ENCODE measurements at places on chromosomes 12 and 14.

GRCh38 chr14:22036541-22037239 lies 363.1 kb upstream of the OR4E1 start:
- DNase-seq: no peak

DNA sequence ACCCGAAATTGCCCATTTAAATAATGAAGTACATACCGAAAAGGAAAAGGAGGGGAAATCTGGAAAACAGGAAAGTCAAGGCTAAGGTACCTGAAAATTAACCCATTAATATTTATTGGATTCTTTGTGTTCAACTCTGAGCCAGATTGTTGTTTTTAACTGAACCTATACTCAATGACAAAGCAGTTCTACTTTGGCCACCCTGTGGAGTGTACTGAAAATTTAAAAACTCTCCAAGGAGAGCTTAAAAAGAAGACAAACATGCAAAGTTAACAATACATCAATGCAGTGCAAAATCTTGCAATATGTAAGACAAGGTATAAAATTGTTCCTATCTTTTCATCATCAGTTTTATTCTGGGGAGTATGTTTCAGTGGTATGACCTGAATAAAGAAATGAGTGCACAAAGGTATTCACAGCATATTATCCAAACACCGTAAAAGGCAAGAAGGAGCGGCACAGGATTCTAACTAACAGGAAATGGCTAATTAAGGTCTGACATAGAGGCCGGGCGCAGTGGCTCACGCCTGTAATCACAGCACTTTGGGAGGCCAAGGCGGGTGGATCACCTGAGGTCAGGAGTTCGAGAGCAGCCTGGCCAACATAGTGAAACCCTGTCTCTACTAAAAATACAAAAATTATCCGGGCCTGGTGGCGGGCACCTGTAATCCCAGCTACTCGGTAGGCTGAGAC lies 1.7 kb downstream of the USP44 start:
- DNase-seq: no peak

GRCh38 chr12:108191086-108191485 lies 62.0 kb downstream of the WSCD2 start:
- no peak for DNase-seq

DNA sequence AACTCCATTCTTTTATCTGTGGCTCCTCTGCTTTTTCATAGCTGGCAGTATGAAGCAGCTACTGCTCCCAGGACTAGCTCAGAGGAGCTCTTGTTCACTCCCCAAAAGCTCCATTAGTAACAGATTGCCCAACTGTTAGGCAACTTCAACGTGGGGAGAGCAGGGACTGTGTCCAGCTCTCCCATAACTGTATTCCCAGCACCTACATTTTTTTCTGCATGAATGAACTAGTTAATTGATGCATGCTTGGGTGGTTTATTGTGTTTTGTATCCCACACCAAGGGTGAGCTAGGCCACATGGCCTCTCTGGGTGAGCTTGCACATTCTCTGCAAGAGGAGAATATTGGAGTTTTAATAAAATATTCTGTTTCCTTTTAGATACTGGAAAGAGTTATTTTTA lies 15.2 kb downstream of the STON2 start:
- DNase-seq: no peak

GRCh38 chr14:91482263-91483013 lies 27.7 kb downstream of the PPP4R3A start:
- DNase-seq: no peak

DNA sequence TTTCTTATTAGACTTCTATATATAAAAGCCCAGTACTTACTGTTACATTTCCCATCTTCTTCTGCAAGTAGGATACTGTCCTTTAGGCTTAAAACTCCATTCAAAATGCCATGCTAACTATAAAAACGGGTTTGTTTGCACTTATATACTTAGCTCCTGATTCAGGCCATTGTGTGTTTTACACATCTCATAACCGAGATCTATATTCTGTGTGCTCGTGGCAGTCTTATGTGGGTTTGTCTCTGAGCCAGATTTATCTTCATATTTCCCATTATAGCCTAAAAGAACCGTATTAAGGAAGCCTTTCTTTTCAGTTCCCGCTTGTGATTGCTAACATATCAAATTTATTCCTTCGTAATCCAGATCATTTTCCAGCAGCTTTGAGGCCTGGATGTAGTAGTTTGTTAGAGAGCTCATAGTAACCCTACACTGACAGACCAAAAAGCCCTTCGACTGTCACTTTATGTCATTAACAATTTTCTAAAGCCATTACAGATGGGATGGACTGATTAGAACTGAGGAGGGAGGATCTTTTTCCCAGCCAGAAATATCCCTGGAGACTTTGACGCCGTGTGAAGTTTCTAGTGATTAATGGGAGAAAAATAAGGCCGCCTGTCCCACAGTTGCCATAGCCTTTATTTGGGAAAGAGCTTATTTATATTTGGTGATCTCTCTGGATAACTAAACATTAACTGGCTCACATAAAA lies 508.5 kb downstream of the FOXG1 start:
- no peak for DNase-seq

DNA sequence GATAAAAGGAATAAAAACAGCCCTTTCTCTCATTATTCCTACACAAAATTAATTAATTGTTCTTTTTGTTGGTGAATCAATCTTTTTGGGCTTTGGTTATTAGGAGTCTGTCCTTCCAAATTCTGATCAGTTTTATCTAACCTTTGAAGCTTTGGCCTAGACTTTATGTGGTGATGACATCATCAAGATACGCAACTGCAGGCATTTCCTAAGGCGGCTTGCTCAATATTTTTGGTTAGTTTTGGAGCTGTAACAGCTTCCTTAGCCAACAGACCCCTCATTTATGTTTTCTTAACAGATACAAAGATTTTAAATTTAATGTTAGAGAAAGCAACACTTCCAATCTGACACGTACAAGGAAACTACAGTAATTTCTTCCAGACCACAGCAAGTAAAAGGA lies 87.8 kb upstream of the PDE3A start:
- no peak for DNase-seq

- no peak for DNase-seq
These were observed 18.1 kb upstream of the IGF1 start for GRCh38 chr12:102498471-102498870.

GRCh38 chr14:69870613-69871012 lies 8.6 kb upstream of the SMOC1 start:
- DNase-seq: no peak

- DNase-seq: no peak
These were observed 8.7 kb downstream of the TBC1D15 start for GRCh38 chr12:71848212-71848611.

GRCh38 chr14:60189923-60190840 lies 25.0 kb upstream of the DHRS7 start:
- no peak for DNase-seq

DNA sequence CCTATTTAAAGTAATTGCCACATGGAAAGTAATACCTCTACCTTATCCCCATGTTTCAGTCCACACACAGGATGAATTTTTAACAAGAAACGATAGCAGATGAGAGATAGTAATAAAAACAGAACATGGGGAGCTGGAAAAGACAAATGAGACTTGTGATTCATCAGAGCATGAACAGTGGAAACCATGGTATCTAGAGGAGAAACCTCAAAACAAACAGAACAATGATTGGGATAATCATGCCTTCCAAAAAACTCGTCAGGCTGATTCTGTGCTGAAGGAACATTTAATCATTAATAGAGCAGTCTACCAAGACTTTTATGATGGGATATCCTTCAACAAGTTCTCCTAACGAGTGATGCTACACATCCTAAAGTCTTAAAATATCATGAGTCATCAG lies 1390.7 kb downstream of the FSCB start:
- DNase-seq: no peak

GRCh38 chr12:80769553-80770140 lies 52.9 kb downstream of the MYF5 start:
- DNase-seq: no peak

DNA sequence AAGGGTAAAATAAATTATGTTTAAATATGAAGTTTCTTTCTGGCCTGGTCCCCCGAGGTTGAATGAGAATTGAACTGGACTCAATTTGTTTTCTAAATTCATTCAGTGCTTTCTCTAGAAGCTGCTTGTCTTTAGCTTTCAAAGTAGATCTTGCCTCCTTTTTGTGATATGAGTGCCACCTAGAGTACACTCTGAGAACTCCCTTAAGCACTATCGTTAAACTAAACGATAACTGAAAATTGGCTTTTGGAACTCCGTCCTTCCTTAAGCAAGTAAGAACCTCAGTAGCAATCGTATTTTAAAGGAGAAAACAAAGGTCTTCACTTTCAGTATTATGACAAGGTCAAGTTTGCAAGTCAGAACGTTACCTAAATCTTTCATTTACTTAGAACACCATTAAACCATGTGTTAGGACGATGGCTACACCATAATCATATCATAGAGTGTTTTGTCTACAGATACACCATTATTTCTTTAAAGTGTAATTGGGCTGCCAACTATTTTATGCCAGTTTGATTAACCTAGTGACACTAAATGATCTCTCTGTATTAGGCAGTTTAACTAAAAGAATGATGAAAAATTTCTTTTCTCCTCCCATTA lies 364.8 kb downstream of the SNAPC1 start:
- DNase-seq: no peak

DNA sequence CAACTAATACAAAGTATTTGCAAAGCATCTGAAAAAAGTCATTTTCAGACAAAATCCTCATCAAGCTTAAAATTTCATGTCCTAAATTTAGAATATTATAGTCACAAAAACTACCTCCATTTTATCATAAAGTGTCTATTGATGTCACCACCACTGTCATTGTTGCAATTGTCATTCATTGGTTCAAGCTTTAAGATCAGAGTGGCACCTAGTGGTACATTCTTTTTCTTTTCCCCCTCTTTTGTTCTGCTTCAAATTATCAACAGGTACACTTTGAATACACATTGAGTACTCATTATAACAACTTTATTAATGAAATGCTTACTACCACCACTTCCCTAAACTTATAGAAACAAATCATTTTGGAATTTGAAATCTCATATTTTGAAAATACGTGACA lies 379.8 kb downstream of the SEC23A start:
- DNase-seq: no peak

DNA sequence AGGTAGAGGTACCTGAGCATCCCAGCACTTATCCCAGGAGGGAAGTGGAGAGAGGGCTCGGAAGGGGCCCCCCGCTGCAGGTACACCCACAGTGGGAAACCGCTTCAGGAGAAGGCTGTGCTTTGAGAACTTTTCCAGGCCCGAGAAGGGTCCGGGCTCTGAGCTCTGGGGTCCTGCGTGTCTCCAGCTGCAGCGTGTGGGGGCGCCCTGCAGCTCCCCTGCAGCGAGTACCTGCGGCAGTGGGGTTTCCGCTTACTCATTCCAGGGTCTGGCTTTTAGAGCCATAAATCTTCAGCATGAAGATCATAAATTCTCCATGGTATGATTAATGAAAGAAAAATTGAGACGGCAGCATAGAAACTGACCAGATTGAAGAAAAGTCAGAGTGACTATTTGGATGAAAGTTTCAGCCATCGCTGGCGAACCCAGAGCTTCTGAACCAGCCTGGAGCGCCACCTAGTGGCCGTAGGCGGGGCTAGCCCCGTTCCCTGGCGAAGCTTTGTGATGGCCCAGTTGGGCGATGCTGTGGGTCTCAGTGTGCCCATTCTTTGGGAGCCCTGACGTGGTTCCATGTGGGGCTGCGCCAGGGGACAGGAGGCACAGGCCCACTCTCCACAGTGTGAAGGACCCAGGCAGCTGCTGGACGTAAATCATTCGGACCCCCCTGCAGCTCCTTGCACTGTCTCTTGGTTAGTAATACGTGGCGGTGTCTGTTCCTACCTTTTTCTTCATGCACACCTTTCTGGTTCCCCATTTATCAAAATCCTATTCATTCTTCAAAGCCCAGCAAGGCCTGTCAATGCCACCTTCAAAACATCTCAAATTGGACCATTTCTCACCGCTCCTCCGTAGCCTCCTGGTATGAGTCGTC lies 198.2 kb downstream of the TSPAN9 start:
- DNase-seq: no peak

DNA sequence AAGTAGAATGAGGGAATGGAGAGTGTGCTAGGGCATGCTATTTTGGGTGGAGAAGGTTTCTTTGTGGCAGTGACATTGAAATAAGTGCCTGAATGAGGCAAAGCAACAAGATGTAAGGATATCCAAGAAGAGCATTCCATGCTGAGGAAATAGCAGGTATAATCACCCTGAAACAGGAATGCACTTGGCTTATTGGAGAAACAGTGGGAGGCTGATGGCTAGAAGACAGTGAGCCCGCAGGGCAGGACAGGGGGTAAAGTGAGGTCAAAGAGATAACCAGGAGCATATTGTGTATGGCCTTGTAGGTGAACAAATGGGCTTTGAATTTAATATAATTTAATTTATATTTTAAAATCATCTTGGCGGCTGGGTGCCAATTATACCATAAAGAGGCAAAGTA lies 877.0 kb downstream of the DIO2 start:
- DNase-seq: no peak

GRCh38 chr12:13203034-13203922 lies 6.8 kb downstream of the EMP1 start:
- no peak for DNase-seq

- DNase-seq: no peak
These were observed 73.5 kb downstream of the TTC7B start for GRCh38 chr14:90742729-90743128.

DNA sequence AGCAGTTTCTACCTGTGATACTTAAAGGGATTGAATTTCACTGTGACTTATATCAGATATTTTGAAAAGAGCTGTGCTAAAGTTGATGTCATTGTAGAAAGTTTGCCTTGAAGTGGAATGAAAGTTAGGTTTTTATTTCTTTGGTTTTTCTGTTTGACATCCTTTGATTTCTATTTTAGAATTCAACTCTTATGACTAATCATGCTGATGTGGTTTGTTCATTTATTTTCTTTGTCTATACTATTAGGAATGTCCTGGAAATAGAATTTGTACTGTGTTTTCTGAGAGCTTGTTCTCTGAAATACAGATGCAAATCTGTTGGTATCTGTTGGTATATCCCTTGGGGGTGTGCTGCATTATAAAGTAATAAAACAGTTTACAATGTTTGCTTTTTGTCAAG lies 3.3 kb downstream of the CNOT2 start:
- DNase-seq: no peak

DNA sequence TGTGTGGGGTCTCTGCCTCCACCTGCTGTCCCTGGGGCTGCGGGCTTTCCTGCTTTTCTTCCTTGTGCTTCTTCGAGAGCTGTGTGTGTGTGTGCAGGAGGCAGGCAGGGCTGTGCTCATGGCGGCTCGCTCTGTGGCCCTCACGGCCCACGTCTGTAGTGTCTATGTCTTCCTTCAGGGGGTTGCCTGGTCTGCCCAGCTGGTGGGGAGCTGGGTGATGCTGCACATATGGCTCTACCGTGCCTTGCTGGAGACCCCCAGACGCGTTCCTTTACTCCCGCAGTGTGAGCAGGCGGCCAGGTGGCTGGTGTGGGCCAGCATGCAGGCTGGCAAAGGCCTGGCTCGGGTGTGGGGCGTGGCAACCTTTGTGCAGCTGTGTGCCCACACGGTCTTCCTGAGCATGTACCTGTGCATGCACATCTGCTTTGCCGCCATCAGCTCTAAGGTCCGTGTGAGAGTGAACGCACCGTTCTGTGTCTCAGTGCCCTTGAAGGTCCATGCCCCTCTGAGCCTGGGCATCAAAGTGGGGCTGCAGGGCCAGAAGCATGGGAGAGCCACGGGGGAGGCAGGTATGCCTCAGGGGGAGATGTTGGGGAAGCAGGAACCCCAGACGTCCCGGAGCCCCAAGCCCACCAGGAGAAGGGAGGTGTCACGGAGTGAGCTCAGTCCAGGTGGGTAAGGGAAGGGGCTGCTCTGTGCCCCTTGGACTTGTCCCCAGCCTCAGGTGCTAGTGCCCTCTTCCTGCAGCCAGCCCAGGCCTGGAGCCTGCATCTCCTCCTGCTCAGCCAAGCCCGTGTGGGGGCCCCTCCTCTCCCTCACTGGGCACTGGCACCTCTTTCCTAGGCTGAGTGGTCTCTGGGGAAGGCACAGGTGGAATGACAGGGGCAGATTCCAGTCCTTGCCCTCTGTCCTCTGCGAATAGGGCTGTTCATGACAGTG lies 26.4 kb downstream of the CLSTN3 start:
- DNase-seq: no peak
